ENCODE measurements at places on chromosomes 1 and 21. TPM values are rescaled to one million over a fixed set of nuclear protein-coding genes. Genes with fewer than 3 reads are reported as not detected.

DNA sequence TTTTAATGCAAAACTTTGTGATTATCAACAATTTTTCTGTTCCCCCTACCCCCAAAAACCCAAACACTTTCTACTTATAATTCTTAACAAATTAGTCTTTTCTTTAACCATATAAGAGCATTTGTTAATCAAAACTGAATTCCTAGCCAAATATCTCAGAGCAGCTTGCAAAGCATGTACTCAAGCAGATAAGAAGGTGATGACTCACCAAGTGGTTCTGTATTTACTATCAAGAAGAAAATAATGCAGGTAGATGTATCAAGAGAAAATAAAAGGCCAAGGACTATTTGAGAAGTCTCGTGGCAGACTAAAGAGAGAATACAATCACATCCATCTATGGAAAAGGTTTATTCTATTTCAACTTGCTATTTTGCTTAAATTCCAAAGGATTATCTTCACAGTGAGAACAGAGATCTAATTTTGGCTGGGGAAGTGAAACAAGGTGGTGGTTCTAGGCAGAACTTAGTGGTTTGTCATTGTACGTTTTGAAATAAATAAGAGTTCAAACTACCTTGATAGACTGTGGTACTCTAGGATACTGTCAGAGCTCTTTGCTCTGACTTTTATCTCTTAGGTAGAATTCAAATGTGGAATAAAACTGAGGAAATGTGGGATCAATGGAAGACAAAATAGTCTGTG lies 94.7 kb upstream of the NRIP1 start:
- DNase-seq, result no peak

GRCh38 chr1:175427625-175428024 lies 235.0 kb upstream of the KIAA0040 start:
- DNase-seq, result no peak

DNA sequence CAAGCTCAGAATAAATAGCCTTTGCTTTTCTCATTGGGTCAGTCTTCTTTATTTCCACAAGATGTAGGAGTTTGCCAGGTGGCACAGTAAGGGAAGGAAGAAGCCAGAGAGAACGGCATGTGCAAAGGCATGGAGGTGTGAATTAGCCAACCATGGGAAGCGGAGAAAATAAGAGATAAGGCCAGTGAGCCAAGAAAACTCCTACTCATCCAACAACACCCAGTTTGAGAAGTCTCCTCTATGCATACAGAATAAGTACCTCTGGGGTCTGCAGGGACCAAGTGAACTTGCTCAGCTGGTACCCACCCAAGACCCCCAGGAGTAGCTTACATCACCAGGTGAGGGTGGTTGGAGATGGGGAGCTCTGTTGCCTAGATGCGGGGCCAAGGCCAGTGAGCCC lies 66.7 kb downstream of the TAS1R2 start:
- DNase-seq, result no peak

- no peak for DNase-seq
Observed at GRCh38 chr21:40294345-40294744, 427.1 kb downstream of the PCP4 start.

DNA sequence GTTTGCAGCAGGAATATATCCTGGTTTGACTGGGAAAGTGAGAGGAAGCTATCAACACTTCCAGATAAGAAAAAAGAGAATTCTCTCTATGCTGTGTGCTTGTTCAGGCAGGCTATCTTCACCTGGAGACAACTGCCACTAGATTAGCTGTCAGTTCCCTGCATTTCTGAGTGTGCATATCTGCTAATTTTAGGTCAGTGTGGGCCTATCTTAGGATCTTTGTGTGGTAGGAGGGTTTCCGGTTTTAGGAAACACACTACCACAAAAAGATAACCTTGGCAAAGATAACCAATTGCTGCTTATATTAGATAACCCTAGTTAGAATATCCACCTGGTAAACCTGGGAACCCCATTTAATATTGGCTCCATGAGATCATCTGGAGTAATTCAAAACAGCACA lies 22.5 kb upstream of the GBP5 start:
- no peak for DNase-seq

- no peak for DNase-seq
Observed at GRCh38 chr21:43031121-43031619, 44.5 kb downstream of the CBS start.

Gene ADORA3
- total RNA-seq, result not detected

Measured in endothelial cell of umbilical vein (primary cell).